ENCODE measurements at places on chromosomes 5 and 9. TPM values are rescaled to one million over a fixed set of nuclear protein-coding genes. Genes with fewer than 3 reads are reported as not detected.

DNA sequence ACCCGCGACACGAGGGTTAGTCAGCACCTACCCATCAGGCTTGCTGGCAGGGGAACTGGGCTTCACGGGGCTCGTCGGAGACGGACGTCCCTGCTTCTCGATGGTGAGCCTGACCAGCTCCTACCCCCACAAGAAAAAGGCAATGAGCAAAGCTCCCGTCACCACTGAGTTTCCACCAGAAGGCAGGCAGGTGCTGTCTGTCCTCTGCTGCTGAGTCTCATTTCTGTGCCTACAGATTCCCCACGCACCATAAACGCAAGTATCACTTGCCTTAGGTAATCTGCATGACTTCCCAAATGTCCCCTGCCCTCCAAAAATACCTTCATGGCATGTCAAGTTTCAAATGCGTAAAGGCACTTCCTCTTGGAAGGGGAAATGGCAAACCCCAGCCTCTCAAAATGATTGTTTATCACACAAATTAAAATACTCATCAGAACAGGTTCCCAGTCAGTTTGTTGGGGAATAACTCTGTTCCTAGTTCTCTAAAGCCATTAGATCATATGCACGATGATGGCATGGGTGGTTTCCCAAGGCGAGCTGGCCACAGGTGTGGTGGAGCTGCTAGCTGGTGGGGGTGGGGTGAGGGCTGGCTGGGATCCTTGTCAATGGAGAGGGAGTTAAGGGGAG is 85.0 kb downstream of the PRRT1B start:
- DNase-seq, result no peak

- DNase-seq, result no peak
Measured at GRCh38 chr5:132228241-132229035, 785 bp upstream of the P4HA2 start.

GRCh38 chr5:163409384-163409783 is 28.0 kb upstream of the CCNG1 start:
- no peak for DNase-seq

Gene RALGDS
- polyA plus RNA-seq, result 36.8 TPM

DNA sequence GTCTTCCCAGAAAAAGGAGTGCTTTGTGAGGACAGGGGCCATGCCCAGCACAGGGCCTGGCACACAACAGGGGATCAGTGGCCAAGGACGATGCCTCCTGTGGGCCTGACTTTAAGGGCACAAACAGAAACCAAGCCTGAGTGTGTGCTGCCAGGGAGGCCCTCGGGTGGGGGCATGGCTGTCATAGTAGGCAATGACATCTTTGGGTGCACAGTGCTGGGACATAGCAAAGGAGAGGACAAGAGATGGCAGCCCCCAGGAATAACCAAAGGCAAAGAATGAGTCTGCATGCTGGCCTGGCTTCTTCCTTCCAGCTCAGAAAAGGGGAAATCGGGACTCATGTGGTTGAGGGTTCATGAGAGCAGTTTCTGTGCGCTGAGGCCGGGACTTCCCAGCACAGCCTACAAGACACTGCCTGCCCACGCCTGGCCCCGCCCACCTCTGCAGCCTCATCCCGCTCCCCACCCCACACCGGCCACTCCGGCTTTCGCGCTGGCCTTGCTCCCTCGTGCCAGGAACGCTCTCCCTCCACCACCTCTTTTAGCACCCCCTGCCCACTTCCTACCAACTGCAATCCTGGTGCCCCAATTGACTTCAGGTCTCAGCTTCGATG is 13.8 kb upstream of the LHX2 start:
- no peak for DNase-seq

- DNase-seq, result no peak
Measured at GRCh38 chr5:125100951-125101350, 354.5 kb upstream of the ZNF608 start.

- DNase-seq, result no peak
Measured at GRCh38 chr5:176166427-176166826, 71.8 kb upstream of the SIMC1 start.

- DNase-seq, result no peak
Measured at GRCh38 chr5:80688648-80689420, 34.1 kb upstream of the DHFR start.

- DNase-seq, result no peak
Measured at GRCh38 chr9:72979405-72980100, 26.7 kb upstream of the ALDH1A1 start.

DNA sequence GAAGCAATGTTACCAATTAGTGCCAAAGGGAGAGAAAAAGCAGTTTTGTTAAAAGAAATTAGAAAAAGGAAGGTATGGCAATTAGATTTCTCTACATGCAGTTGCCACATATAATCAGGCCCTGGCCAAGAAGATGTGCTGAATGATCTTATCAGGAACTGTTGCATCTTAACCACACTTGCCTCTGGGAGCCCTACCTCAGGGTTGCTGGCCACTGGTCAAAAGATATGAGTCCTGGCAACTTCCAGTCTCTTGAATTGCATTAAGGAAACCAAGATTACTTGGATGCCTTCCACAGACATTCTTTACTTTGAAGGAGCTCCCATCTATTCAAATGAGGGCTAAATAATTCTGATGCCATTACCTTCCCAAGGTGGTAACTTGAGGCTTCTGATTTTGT is 60.4 kb downstream of the TNC start:
- no peak for DNase-seq

DNA sequence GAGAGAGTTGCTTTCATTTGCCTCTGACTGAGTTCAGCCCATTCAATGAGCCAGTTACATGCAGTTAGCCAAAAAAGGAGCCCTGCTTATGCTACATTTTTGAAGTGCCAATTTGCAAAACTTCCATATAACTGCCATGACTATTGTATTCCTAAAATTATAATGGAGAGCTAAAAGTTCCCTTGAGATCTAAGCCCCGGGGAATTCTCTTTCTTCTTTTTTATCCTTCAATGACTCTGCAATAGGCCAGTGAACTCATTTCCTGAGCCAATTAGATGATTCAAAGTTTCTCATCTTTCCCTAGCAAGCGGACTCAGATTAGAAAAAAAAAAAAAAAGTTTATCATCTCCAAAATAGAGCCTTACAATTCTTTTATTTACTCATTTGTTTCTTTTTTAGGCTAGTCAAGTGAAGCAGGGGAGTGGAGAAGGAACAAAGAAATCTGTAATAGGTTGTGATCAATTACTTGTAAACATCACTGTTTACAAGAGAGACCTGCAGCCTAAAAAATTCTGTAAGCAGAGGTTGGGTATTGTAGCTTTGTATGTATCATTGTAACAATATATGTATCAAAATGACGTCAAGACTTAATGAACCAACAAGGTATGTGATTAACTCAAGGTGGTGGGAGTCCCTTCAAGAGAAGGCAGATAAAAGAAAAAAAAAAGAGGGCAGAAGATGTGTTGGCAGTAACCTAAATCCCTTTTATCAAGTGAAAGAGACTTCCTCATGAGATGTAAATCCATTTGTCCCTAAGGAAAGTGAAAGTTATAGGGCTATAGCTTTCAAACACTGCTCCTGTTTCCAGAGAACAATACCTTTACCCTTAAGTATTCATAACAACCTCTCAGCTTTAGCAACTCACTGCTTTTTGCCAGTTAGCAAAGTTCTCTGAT is 48.7 kb upstream of the HOMER1 start:
- no peak for DNase-seq

Gene CMYA5
- polyA plus RNA-seq, result 19.1 TPM

DNA sequence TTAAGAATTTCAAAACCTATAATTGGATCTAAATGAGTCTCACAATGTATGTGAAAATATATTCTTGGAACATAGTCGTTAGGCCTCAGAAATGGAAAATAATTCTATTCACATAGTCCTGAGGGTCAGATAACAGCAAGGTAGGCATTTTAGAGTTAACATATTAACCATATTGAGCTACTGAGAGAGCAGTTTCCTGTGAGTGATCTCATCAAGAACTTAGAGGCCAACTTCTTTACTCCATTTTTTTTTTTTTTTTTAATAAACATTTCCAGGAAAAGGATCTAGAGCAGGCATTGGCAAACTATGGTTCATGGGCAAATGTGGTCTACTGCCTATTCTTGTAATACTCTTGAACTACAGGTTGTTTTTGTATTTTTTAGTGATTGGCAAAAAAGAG is 26.6 kb downstream of the RAB24 start:
- no peak for DNase-seq

Gene SH2D3C
- polyA plus RNA-seq, result 10.3 TPM

Gene MZB1
- polyA plus RNA-seq, result 0.90 TPM

DNA sequence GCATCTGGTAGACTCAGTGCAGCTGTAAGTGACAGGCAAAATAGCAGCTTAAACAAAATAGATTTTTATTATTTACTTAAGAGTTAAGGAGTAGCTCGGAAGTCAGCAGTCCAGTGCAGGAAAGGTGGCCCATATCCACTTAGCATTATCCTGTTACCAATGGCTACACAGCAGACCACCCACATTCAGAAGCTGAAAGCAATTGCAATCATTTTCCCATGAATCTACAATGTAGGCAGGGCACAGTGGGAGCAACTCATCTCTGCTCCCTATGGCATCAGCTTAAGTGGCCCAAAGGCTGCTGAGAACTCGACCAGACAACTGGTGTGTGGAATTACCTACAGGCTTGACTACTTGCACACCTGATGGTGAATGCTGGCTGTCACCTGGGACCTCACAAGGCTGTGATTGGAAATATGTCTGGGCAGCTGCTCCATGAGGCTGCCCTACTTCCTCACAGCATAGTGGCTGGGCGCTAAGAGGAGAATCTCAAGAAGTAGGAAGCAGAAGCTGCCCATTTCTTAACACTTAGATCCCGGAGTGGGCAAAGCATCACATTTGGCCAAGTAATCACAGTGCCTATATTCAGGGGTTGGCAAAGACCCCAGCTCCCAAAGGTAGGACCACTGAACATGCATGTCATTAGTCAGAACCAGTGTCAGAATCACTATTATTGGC is 56.4 kb downstream of the SNX18 start:
- no peak for DNase-seq

- peak; percentile 14 for DNase-seq
Measured at GRCh38 chr9:27033815-27034403, 28.4 kb upstream of the LRRC19 start.

Gene MARCHF3
- polyA plus RNA-seq, result 4.0 TPM

GRCh38 chr5:137393196-137393993 is 105.7 kb downstream of the SPOCK1 start:
- DNase-seq, result no peak

Gene RBM27
- polyA plus RNA-seq, result 25.2 TPM

DNA sequence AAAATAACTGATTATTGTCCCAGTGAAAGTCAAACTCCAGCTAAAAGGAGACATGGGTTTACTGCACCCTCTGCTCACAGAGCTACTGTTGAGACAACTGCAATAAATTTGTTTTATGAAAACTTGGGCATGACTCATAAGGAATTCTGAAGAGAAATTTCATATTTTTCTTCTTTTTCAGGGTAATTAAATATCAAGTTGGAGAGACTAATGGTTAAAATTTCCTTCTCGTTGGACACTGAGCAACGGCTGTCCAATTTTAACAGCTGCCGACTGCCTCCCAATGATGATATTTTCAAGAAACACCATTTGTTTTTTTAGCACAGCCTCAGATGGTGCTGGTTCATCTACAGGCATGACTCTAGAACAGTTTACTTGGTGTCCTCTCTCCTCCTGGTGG is 259.2 kb upstream of the RGMB start:
- no peak for DNase-seq

GRCh38 chr9:23245067-23245466 is 581.0 kb downstream of the ELAVL2 start:
- no peak for DNase-seq

DNA sequence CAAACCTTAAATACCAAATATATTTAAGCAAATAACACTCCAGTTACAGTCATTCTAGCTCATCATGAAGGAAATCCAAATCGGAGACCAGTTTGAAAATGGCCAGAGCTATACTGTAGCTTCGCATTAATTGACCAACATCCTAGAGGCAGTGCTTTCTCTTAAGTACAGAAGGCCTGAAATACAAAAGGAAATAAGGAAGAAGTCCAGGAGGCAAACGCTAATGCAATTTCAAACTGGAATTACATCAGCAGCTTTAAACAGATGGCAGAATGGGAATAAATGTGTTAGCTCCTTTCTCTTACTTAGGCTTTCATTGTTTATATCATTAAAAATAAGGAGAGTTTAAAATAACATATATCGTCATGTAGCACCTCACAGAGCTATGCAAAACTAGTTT is 197.0 kb downstream of the SEC61B start:
- no peak for DNase-seq

GRCh38 chr5:124527220-124527991 is 219.0 kb downstream of the ZNF608 start:
- no peak for DNase-seq

GRCh38 chr9:127392166-127392565 is 4.8 kb upstream of the SLC2A8 start:
- no peak for DNase-seq

- DNase-seq, result no peak
Measured at GRCh38 chr5:158995694-158996173, 104.0 kb downstream of the EBF1 start.

All from left renal pelvis (tissue), 4 donors.